Activated T-helper 1 cell treated with anti-CD3 and anti-CD28 coated beads, Interleukin-2, amount 50 U/mL, for 16 hours (primary cell): ENCODE measurements at places on chromosomes 4 and X.

DNA sequence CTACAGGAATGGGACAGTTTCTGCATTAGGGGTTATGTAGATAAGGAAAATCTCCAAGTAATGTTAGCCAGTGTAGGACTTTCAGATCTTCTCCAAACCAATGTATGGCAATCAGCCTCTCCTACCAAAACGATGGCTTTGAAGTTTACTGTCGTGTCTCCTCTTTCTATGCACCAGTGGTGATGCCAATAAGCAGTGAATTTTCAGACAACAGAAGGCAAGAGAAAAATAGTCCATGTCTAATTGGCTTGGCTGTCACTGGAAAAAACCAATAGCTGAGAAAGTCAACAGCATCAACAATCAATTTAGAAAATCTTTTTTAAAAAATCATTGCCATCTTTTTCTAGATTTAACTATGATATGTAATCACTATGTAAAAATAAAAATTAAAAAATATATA, 35.0 kb downstream of the LIMCH1 start:
- no peak for DNase-seq

GRCh38 chrX:10617999-10618351, 2.4 kb downstream of the MID1 start:
- no peak for DNase-seq

- DNase-seq: no peak
Measured at GRCh38 chrX:125895518-125895917, 270.6 kb downstream of the DCAF12L2 start.

DNA sequence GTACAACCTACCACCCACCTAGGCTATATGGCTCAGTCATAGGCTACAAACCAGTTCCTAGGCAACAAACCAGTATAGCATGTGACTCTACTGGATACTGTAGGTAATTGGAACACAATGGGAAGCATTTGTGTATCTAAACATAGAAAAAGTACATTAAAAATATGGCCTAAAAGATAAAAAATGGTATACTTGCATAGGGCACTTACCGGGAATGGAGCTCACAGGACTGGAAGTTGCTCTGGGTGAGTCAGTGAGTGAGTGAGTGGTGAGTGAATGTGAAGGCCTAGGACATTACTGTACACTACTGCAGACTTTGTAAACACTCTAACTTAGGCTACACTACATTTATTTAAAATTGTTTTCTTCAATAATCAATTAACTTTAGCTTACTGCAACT, 139.2 kb upstream of the RBPJ start:
- no peak for DNase-seq

DNA sequence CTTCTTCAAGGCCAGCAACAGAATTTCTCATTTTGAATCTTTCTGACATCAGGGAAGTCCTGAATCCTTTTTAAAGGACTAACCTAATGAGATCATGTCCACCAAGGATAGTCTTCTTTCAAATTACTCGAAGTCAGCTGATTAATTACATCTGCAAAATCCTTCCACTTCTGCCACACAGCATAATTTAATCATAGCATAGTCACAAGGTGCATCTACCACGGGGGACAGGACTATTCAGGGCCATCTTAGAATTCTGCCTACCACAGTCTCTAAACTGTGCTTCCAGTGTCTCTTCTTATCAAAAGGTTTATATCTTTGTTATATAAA, 53.7 kb downstream of the ATP10D start:
- DNase-seq: no peak

DNA sequence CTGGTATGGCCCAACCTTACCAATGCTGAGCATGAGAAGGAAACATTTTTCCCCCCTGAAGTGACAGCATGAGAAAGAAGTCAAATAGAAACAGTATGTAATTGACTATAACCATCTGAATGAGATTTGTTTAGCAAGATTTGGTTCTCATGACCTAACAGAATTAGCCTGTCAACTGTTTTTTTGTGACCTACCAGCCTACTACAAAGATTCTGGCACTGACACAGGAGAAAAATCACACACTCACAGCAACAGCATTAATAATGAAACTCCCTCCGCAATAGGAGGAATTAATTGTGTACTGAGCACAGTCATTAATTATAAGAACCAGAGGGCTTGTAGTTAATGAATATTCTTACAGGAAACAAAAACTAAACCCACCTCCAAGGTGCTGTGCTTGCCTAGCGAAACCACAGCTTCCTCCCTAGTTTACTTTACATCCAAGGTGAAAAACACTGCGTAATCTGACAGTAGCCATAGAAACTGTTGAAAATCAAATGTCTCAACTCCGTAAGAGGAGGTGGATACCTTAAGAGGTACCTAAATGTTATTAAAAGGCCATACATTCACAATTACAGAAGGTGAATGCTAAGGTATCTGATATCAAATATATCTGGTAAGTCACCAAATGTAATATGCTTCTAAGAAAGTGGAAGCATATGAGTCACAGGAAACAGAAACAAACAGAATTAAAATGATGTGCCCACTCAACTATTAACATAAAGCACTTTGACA, 34.9 kb downstream of the MMRN1 start:
- no peak for DNase-seq

- no peak for DNase-seq
Measured at GRCh38 chr4:137312257-137312656, 220.0 kb downstream of the PCDH18 start.

DNA sequence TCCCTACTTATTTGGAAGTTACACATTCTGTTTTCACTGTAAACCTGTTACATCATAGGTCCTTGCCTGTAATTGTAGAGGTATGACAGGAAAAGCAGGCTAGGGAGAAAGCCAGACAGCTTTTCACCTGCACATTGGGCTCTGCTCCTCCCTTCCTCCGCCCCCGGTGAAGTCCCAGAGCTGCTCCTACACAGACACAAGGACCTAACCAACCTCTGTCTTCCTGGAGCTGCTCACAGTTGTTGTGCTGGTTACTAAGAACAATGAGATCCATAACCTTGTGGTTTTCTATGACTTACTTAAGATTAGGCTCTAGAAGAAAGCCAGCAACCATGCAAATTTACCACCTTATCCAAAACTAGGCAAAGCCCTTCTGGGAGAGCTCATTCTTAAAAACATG, 40.0 kb downstream of the MOSPD2 start:
- no peak for DNase-seq

GRCh38 chr4:175351473-175351872, 433.3 kb downstream of the ADAM29 start:
- no peak for DNase-seq

DNA sequence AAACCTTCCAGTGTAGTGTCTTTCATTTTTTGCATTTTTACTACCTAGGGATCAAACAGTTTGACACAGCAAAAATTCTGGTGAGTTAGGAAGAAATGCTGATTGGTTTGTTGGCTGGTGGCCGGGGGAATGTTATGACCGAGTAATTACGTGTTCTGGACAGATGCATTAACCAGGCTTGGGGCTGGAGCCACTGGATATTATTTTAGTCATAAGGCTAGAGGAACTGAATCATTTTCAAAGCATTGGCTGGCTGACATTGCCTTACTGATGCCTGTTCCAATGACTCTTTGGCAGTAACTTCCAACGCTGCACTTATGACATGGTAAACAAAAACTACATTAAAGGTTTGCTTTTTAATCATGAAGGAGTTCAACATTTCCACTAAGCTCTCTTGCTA, 84.6 kb downstream of the FBXO8 start:
- no peak for DNase-seq

- no peak for DNase-seq
Measured at GRCh38 chr4:55618546-55619143, 17.5 kb downstream of the NMU start.

GRCh38 chr4:80081566-80081965, 8.5 kb upstream of the ANTXR2 start:
- no peak for DNase-seq

GRCh38 chrX:80667967-80668366, 141.7 kb downstream of the BRWD3 start:
- no peak for DNase-seq

GRCh38 chrX:150044556-150044955, 106.3 kb upstream of the EOLA2 start:
- no peak for DNase-seq

DNA sequence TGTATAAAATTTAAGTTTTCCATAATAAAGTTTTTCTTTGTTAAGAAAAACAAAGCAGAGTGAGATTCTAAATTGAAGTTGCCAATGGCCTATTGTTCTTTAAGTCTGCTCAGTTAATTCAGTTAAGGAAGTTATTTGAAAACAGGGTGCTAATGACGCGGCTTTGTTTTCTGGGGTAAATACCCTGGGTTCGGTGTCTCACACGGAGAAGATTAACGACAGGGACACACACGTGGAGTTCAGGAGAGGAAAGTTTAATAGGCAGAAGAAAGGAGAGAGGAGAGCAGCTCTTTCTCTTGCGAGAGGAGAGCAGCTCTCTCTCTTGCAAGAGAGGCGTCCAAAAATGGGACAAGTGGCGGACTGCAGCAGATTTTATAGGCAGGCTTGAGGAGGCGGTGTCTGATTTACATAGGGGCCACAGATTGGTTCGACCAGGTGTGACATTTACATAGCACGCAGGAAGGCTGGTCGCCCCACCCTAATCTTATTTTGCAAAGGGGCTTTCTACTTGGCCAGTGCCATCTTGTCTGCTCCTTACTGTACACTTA, 9.6 kb downstream of the CA5B start:
- no peak for DNase-seq
